ENCODE measurements at places on chromosomes 1 and 21. TPM values are rescaled to one million over a fixed set of nuclear protein-coding genes. Genes with fewer than 3 reads are reported as not detected.

Gene DDAH1
- 6.9 TPM for total RNA-seq

Gene GIPC2
- total RNA-seq = not detected

Gene IL12RB2
- total RNA-seq = not detected

Gene RXRG
- total RNA-seq = not detected

Gene AMY1B
- total RNA-seq = not detected

Gene KIF21B
- total RNA-seq = 3.5 TPM

Gene ADAM30
- not detected for total RNA-seq

Gene RGSL1
- not detected for total RNA-seq

Gene TP73
- total RNA-seq = 0.39 TPM

Gene CFHR3
- 0.10 TPM for total RNA-seq

Gene C1orf141
- total RNA-seq = not detected

Gene OR2L2
- 0.02 TPM for total RNA-seq

Gene TAL1
- not detected for total RNA-seq

Gene KIAA0040
- total RNA-seq = 0.16 TPM

Gene ZNF695
- total RNA-seq = 1.2 TPM

Gene NBPF9
- total RNA-seq = 14.6 TPM

Gene DR1
- total RNA-seq = 32.3 TPM

Gene PTGFR
- not detected for total RNA-seq

Gene OR2T29
- not detected for total RNA-seq

Gene PCBP3
- total RNA-seq = 1.1 TPM

Gene WNT4
- 0.67 TPM for total RNA-seq

Gene OR14A16
- total RNA-seq = not detected

Gene CHAF1B
- 13.5 TPM for total RNA-seq

Gene ZMYND12
- 0.20 TPM for total RNA-seq
